ENCODE measurements at places on chromosomes 7 and 10.

DNA sequence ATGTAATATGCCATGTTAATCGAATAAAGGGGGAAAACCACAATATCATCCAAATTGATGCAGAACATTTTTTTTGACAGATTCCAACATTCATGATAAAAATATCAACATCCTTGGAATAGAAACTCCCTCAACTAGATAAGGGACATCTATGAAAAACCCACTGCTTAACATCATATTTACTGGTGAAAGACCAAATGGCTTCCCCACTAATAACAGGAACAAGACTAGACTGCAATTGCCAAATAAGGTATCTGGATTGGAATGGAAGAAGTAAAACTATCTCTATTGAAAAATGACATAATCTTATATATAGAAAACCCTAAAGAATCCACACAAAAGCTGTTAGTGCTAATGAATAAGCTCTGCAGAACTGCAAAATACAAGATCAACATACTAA, 27.8 kb downstream of the SMURF1 start:
- DNase-seq, result no peak

- no peak for DNase-seq
Measured at GRCh38 chr7:75715864-75716263, 22.9 kb downstream of the HIP1 start.

DNA sequence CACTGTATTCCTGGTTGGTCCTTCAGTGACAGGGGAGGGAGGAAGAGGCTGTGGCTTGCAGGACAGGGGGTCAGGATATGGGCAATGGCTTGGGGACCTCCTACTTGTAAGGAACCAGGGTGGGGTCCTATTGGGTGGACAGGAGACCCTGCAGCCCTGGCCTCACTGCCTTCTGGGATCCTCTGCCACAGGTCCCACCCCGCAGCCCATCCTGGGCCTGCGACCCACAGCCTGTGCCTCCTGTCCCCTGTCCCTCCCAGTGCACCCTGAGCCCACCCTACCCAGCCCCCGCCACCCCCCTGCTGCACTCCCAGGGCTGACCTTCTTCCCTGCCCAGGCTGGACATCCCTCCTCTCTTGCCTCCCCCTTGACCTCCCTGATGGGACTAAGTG, 58.7 kb upstream of the MYL10 start:
- DNase-seq, result no peak

DNA sequence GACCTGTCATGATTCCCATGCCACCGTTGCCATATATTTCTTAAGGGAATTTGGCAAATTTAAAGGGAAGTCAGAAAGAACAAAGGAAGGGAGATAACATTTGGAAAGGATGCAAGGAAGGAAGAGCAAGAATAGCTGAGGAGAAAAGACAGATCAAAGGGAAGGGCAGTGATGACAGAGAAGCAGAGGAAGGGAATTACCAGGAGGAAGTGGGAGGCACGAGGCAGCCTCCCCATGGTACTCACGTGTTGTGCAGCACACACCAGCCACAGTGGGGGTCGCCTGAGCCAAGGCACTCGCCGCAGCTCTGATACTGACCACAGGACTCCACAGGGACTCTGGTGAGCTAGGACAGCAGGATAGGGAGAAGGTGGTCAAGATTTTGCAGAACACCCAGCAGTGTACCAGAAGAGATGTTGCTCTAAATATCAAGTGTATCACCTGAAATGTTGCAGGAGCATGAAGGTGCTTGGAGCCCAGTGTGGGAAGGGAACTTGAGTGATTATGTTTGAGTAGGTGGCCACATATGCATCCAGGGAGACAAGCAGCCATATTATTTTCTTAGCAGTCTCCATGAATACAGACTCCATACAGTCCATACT, 335.3 kb downstream of the PLXNA4 start:
- DNase-seq, result no peak

GRCh38 chr10:11691319-11691755, 50.8 kb upstream of the ECHDC3 start:
- DNase-seq, result no peak

DNA sequence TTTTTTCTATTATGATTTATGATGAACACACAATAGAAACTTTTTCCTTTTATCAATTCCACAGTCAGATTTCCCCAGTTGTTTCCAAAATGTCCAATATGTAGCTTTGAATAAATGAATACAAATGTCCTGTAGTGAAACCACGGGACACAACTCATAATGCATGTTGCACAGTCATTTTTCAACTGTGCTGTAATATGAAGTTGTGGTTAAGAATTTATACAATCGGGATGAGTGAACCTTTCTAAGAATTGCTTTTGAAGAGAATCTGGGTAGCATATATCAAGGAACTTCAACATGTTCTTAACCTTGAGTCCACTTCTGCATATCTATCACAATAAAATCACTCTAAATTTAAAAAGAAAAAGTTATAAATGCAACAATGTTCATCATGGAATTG, 14.6 kb upstream of the ST7 start:
- DNase-seq, result no peak

DNA sequence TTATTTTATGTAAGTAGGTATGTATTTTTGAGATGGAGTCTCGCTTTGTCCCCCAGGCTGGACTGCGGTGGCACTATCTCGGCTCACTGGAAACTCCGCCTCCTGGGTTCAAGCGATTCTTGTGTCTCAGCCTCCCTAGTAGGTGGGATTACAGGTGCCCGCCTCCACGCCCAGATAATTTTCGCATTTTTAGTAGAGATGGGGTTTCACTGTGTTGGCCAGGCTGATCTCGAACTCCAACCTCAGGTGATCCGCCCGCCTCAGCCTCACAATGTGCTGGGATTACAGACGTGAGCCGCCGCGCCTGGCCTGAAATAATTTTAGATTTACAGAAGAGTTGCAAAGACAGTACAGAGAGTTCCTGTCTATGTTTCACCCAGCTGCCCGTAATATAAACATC, 37.5 kb downstream of the PFKFB3 start:
- DNase-seq, result no peak

- no peak for DNase-seq
Measured at GRCh38 chr7:134327896-134328295, 11.2 kb upstream of the SLC35B4 start.

DNA sequence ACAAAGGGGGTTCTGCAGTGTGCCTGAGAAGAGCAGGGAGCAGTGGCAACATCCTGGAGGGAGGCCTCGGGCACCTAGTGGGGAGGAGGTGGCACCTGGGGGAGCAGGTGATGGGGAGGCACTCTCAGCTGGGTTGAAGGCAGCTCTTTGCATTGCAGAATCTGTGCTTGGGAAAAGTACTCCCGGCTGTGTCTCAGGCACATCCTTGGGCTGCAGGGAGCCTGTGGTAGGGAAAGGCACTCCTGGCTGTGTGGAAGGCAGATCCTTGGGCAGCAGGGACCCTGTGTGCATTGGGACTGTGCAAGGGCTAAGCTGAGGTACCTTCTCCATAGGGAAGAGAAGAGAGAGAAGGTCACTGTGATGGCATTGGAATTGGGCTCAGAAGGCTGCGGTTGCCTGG, 52.8 kb upstream of the ANTXRL start:
- no peak for DNase-seq

DNA sequence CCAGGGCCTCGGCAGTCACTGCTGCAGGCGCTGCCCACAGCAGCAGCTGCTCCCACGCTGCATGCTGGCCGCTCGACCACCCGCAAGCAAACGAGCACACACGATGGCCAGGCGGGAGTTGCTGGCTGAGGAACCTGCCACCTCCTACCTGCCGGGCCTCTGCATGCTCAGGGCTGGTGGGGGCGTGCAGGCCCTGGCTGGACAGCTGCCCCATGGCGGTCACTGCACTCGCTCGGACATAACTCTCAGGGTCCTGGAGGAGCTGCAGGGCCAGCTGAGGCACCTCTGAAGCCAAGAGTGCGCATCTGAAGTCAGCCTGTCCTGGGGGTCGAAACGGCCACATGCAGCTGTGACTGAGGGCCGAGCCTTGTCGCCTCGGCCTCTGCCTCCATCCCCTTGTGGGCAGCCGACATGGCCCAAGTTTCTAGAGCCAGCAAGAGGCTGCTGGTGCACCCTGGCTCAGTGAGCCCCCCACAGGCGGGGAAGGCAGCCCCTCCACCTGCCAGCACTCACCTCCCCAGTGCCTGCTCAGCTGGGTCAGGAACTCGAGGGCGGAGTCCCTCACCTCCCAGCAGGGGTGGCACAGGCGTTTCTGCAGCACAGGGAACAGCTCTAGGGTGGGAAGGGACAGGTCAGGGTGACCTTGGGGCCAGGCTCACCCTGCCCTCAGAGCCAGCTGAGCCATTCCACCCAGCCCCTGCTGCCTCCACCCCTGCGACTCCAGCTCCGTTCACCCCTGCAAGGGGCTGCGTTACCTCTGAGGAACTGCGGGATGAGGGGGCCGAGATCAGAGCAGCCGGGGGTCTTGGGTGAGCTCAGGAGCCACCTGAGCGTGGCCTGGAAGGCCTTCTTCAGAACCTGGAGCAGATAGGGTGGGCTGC, 16.1 kb downstream of the BRAT1 start:
- no peak for DNase-seq

- no peak for DNase-seq
Measured at GRCh38 chr10:122878799-122879338, 512 bp downstream of the FAM24B start.

- DNase-seq, result no peak
Measured at GRCh38 chr7:129123510-129123857, 21.0 kb upstream of the TSPAN33 start.

- DNase-seq, result no peak
Measured at GRCh38 chr10:95536894-95537541, 24.2 kb downstream of the SORBS1 start.

- no peak for DNase-seq
Measured at GRCh38 chr10:35191523-35191922, 64.9 kb downstream of the CREM start.

DNA sequence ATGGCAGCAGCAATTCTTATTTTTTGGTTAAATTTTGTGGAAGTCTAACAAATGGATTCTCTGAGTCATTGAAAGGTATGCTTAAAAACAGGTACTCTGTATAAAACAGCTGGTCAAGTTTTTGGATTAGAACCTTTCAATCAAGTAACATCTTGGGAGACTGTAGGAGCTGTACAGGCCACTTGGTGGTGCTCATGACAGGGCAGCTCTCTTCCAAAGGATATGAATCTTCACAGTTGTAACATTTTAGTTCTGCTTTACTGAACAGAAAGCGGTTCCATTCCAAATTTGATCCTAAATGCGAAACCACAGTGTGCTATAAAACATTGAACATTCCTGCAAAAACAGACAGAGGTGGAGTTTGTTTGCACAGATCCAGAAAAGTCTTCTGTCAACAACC, 44.5 kb upstream of the AGR3 start:
- no peak for DNase-seq

DNA sequence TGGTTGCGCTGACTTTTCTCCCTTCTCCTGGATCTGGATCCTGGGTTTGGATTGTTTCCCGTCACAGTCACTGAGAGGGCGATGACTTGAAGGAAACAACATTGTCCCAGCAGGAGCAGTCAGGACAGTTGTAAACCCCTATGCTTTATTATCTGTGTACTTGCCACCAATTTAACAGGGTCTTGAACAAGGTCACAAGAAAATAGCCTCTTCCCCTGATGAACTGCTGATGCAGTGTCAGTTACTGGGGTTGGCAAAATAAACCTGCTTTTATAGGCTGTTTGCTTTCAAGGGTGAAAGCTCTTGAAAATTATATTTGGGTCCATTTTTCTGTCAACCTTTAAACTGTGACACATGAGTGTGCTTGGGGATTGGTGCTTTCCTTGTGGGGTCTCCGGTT, 238.9 kb downstream of the ACTR3B start:
- no peak for DNase-seq

DNA sequence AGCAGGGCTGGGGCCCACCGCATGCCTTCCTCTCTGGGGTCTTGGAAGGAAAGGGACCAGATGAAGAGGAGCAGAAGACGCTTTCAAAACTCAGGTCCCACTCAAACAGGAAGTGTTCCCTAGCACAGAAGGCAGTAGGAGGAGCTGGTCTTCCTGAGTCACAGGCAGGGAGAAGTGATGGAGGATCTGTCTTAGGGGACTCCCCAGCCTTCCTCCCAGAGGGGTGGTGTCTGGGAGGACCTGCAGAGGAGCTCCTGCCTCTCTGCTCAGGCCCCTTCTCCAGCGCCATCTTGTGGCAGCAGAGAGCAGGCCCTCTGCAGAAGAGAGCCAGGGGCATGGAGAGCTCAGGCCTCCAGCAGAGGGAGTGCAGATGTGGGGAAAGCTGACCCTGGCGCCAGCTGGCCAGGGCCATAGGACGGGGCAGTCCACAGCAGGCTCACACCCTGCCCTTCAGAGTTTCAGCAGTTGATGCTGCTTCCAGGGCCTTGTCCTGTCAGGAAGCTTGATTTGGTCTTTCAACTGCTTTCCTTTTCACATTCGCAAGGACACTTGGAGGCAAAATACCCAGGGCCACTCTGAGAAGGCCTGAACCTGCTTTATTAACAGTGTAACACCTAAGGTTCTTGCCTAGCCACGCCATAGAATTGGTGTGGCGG, 62.2 kb upstream of the TARP start:
- peak; percentile 75 for DNase-seq

DNA sequence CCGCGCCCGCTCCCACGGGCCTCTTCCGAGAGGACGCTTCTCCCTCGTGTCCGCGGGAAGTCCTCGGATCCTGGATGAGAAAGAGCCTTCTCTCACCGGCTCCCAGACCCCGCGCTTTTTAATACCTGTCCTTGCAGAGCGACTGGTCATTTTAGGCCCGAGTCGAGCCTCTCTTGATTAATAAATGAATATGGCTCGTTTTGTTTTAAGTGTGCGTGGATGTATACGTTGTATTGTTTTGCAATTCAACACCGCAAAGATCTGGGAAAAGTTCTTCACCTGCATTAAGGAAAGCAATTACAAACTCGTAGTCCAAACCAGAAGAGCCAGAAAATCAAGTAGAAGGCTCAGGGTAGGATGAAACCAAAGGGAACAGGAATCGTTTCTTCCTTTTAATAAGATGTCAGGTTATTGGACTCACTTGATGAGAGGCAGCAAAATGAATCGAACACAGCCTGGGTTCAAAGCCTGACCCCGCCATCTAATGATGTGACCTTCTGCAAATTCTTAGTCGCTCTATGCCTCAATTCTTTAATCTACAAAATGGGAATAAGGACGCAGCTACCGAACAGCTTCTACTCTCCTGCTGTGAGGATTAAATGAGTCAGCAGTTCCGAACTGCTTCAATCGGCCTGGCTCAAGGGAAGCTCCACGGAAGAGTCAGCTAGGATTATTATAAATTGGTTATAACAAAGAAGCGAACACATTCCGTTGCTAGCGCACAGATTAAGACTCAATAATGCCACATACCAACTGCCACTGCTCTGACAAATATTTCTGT, 277.8 kb upstream of the NEBL start:
- DNase-seq, result no peak

DNA sequence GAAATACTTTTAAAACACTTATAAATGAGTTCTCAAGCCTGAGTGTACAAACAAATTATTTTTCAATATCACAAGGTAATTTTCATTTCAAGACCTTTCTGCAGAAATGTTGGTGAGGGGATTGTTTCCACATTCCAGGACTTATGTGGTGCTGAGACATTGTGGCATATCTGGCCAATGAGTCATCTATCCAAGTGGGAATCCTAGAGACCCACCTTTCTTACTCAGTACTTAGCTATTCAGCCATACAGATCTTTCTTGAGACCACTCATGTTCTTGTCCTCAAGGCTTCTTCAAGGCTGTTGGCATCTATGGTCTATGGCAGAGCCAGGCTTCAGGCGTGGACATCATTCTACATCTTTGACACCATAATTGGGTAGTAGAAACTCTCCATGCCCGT, 225.4 kb downstream of the DKK1 start:
- DNase-seq, result no peak

GRCh38 chr10:72260976-72261783, 12.5 kb upstream of the DDIT4 start:
- no peak for DNase-seq

All from left renal cortex interstitium (tissue), 4 donors.